ENCODE measurements at places on chromosomes 5 and 9. TPM values are rescaled to one million over a fixed set of nuclear protein-coding genes. Genes with fewer than 3 reads are reported as not detected.

The URM1 gene
- 41.9 TPM for total RNA-seq

The SERF1A gene
- 7.8 TPM for total RNA-seq

DNA sequence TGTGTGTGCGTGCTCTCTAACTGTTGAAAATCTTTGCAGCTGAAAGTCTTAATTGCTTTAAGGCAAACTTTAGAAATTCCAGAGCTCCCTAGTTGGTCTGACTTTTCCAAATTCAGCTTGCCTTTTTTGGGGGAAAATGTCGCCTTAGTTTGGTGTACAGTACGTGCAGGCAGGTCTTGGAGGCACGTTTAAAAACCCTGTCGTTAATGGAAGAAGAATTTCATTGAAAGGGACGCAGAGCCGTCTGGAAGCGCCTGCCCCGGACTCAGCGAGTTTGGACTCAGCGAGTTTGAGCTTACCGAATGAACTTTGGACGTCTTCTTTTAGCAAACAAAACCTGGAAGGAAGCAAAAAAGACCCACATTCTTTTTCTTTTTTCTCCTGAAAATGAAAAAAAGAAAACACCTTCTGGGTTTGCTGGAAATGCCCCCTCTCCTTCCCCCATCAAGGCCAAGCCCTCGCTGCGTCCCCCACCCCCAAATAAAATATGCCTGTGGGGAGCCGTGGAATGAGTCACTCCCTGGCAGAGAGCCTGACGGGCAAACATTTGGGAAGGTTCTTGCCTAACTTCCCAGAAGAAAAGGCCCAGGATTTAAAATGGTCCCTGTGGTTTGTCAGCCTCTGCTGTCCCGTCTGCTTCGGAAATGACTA is 1.5 kb downstream of the NEK6 start:
- peak; percentile 92 for DNase-seq

DNA sequence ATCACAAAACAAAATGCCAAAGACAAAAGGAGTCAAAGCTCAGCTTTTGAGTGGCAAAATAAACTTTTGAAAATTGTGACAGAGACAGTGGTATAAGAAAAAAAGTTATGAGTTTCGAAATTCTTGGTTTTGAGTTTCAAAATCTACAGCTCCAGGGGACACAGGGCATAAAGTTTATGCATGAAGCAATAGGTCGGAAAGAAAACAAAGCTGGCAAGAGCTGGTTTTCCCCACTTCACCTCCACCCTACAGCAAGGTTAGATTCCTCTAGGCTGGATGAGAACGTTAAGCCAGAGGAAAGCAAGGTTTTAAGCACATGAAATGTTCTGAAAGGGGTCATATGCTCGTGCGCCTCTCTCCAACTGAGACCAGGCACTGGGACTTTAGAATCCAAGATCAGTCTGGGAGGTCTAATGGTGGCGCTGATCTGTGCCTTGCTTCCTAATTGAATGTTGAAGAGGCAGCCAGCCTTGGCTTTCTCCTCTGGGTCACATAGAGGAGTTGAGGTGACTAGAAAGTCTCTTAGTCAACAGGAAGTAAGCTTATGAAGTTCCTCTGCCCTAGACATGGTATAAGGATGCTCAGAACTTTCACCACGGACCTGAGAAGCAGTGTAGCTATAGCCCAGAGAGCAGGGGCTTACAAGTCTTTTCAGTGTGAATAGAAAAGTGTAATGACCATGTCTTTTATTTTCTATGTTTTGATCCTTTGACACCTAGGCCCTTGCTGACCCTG is 167.7 kb upstream of the DMAC1 start:
- DNase-seq: no peak

GRCh38 chr9:78691542-78691941 is 394.6 kb downstream of the PSAT1 start:
- no peak for DNase-seq

DNA sequence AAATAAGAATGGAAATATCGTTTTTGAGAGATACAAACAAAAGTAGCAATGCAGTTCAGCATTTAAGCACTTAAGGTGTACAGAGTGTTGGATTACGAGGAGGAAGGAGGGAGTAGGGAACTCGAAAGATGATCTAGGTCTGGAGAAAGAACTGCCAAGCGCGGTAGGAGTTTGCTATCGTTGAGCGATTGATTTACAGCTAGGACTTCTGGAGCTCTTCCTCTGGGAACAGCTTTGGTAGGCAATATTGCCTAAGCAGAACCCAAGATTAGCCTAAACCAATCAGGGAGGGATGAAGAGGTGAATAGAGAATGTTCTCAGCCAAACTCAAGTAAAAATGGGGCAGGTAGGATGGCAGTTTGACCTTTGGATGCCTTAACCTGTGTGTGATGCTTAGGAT is 965 bp downstream of the CLTA start:
- no peak for DNase-seq

GRCh38 chr5:158881091-158881880 is 218.4 kb downstream of the EBF1 start:
- no peak for DNase-seq

DNA sequence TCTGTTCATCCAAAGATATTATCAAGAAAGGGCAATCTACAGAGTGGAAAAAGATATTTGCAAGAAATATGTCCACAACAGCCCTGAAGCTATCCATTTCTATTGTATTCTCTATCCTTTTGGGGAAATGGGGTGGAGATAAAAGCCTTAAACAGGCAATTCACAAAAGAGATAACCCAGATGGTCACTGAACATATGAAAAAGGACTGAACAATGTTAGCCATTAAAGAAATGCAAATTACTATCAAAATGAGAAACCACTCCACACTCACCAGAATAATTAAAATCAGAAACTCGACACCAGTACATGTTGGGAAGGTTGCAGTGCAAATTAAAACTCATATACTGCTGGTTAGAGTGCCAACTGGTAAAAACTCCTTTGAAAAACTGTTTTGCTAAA is 955.2 kb upstream of the DMAC1 start:
- DNase-seq: no peak

The IFNA21 gene
- not detected for total RNA-seq

- no peak for DNase-seq
Measured at GRCh38 chr9:86801246-86801645, 146.1 kb downstream of the GAS1 start.

DNA sequence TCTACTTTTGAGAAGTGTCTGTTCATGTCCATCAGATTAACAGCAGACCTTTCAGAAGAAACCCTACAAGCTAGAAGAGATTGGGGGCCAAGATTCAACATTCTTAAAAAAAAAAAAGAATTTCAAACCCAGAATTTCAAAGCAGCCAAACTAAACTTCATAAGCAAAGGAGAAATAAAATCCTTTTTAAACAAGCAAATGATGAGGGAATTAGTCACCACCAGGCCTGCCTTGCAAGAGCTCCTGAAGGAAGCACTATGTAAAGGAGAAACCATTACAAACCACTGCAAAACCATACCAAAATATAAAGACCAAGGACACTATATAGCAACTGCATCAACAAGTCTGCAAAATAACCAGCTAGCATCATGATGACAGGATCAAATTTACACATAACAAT is 124.6 kb upstream of the PDE4D start:
- DNase-seq: no peak

- no peak for DNase-seq
Measured at GRCh38 chr5:103951776-103952175, 389.2 kb upstream of the NUDT12 start.

DNA sequence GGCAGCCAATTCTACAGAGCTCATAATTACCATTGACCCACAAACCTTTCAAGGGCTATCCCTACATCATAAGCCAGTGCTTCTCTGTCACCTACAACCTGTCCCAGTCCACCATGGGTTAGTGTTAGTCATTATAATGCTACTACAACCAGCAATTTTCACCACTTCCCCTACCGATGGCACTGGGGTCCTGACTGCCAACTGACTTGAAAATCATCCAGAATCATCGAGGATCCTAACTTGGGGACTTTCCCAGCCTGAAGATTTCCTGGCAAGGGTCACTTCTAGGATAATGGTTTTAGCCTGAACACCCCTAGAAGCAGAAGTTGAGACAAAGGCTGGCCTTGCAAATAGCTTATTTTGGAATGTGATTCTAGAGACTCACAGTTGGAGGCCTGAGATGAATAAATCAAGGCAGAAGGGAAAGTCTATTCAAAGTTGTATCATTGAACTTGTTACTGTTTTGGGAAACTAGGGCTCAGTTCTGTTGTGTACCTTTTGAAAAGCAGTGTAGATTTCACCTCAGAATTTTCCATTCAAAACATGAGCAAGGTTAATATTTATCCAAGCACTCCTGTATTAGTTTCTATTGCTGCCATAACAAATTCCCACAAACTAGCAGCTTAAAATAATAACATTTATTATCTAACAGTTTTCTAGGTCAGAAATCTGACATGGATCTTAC is 633.0 kb downstream of the LRRC70 start:
- no peak for DNase-seq

The PCDHGA9 gene
- total RNA-seq: 10.7 TPM

DNA sequence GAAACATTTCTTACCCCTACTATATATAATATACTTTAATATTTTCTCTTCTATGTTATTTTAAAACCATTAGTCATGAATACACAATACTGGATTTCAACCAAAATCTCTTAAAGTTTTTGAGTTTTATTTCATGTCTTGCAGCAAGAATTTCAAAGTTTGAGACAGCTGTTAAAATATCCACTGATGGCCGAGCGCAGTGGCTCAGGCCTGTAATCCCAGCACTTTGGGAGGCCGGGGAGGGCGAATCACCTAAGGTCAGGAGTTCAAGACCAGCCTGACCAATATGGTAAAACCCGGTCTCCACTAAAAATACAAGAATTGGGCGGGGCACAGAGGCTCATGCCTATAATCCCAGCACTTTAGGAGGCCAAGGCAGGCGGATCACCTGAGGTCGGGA is 59.7 kb upstream of the DAPK1 start:
- DNase-seq: no peak

- no peak for DNase-seq
Measured at GRCh38 chr5:15376803-15377202, 123.2 kb upstream of the FBXL7 start.

GRCh38 chr5:109689740-109690241 is at the start of gene MAN2A1:
Gene MAN2A1, plus strand, starts transcription at chr5:109689927. Its CDS starts 491 bp downstream, at chr5:109690418.
- peak; percentile 89 for DNase-seq

The PCDHA7 gene
- total RNA-seq: 0.45 TPM

- no peak for DNase-seq
Measured at GRCh38 chr5:149860801-149861322, 83.7 kb downstream of the PDE6A start.

GRCh38 chr5:9987101-9987500 is 262.6 kb downstream of the ATPSCKMT start:
- DNase-seq: no peak

DNA sequence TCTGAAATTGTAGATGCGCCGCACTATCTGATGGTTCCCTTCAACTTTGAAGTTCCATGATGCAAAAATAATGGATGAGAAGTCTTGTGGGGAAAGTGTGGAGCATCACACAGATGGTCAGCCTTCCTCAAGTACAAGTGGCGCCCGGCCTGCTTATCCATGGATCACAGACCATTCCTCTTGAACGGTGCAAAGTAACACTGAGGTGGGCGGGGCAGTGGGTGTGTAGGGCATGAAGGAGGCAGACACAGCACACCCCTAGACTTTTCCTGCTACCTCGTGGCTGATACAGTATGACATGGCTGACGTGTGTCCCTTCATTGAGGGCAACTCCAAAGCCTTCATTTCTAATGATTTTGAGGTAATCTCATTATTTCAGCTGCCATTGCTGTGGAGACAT is 2.5 kb upstream of the GNG10 start:
- no peak for DNase-seq

- DNase-seq: no peak
Measured at GRCh38 chr9:92607088-92607487, 62.8 kb downstream of the IPPK start.

The KCNIP1 gene
- 2.1 TPM for total RNA-seq

DNA sequence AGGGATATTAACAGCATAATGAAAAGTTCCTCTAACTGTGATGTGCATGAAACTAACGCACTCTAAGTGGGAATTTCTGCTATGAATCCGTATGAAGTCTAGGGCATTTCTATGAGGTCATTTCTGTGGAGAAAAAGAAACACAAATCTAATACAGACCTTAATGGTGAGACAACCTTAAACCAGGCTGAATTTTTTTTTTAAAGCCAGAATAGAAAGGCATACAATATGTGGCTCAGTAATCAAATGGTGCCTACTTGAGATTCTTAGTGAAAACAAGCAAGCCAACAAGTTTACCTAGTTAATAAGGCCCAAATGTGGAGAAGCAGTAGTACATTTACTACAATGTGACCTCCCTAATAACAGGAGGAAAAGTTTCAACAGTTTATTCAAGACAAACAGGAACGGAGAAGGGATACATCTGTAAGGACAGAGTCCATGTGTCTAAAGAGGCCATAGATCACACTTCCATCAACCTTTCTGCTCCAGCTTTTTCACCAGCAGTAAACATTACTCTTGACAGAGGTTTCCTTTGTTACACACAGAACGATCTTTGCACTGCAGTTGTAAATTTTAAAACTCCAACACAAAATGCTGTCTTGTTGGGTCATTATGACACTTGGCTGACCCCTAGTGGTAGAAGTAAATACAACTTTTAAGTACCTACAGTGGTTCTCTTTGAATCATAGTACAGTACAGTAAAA is 26.2 kb downstream of the CARNMT1 start:
- no peak for DNase-seq
